A375 (cell line): ENCODE measurements at places on chromosomes 1 and 21. TPM values are rescaled to one million over a fixed set of nuclear protein-coding genes. Genes with fewer than 3 reads are reported as not detected.

The AK5 gene
- total RNA-seq, result 4.1 and 4.6 TPM in 2 replicates

The GPR25 gene
- not detected in 2 replicates for total RNA-seq

The GBP7 gene
- total RNA-seq, result not detected in 2 replicates

The GNG12 gene
- 80.8 and 97.5 TPM in 2 replicates for total RNA-seq

The SELL gene
- total RNA-seq, result 0.15 and 0.53 TPM in 2 replicates

The AMY2A gene
- not detected in 2 replicates for total RNA-seq

The KCNAB2 gene
- 11.1 and 12.3 TPM in 2 replicates for total RNA-seq

The CAMSAP2 gene
- 27.5 and 29.3 TPM in 2 replicates for total RNA-seq

The TMPRSS15 gene
- 35.2 and 37.9 TPM in 2 replicates for total RNA-seq

The CD52 gene
- total RNA-seq, result 0.41 TPM in 1 of 2 replicates, not detected in the other

The CATSPERE gene
- 0.19 TPM in 1 of 2 replicates, not detected in the other for total RNA-seq

The ACBD3 gene
- 40.0 and 41.8 TPM in 2 replicates for total RNA-seq

The RXFP4 gene
- not detected in 2 replicates for total RNA-seq

The LMX1A gene
- not detected in 2 replicates for total RNA-seq

The C8A gene
- total RNA-seq, result not detected in 2 replicates
